CD4-positive, alpha-beta T cell treated with Interleukin-21 for 1 hour (primary cell): ENCODE measurements at places on chromosomes 7 and 10.

DNA sequence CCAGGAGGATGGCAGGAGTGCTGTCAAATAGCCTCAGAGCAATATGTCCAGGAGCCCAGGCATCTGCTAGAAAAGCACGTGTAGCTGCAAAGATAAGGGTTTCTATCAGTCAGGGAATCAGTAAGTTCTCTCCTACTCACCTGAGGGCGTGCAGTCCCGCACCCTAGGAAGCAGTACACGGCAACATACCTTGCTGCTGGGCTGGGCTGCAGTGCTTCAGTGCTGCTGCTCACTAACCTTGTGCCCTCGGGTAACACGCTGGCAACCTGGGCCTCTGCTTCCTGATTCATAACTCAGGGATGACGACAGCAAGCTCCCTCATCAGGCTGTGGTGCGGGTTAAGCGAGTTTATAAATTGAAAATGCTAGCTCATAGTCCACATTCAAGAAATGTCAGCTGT is 29.5 kb upstream of the CCNY start:
- DNase-seq, result no peak

DNA sequence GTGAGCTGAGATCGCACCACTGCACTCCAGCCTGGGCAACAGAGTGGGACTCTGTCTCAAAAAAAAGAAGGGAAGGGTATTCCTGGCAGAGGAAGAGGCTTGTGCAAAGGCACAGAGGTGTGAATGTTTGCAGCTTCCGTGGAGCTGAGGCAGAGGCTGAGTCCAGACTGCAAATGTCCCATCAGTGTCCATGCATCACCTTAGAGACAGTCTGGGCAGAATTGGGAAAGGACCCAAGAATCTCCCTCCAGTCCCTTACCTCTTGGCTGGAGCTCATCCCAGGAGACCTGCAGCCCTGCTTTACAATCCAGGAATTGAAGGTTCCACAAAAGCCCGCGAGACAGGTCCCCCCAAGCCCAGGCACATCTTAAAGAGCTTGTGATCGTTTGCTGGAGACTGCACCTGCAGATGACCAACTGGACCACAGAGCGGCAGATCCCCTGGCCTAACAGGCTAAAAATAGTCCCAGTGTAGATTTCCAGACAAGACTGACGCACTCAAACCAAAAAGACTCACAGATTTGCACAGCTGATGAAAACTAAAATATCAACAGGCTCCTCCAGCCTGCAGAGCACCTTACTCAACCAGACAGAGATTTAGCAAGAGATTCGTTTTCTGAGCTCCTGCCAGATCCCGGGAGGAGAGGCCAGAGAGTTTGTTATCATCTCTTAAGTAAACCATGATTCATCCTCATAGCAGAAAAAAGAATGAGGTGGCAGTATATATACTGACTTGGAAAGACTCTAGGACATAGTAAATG is 22.9 kb upstream of the NANOS1 start:
- DNase-seq, result no peak

DNA sequence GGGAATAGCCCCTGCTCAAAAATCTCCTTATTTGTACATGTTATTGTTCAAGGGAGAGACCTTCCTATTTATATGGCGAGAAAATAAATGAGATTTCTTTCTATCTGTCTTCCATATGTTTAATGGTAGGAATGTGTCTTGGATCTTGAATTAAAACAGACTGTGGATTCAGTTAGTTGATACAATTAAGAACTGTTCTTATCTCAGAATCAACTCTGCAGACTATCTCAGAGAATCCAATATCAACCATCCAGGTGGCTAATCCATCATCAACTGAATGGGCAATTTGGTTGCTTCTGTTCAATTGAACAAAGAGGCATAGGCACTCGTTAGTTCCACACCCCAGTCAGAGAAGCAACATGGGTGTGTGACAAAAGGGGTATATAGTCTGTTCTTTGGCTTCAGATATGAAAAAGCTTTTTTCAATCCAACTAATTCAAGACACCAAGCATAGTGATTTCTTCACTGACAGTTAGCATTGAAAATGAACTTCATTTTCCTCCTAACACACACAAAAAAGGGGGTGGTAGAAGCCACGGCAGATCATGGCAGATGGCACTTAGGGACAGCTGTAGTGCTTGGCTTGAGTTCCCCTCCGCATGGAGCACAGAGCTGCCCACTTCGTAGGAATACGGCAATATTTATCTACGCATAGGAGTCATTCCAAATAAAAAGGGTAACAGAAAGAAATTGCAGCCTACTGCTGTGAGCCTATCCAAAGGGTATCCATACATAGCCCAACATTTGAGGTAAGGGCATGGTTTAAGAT is 135.9 kb downstream of the KIAA1217 start:
- no peak for DNase-seq

DNA sequence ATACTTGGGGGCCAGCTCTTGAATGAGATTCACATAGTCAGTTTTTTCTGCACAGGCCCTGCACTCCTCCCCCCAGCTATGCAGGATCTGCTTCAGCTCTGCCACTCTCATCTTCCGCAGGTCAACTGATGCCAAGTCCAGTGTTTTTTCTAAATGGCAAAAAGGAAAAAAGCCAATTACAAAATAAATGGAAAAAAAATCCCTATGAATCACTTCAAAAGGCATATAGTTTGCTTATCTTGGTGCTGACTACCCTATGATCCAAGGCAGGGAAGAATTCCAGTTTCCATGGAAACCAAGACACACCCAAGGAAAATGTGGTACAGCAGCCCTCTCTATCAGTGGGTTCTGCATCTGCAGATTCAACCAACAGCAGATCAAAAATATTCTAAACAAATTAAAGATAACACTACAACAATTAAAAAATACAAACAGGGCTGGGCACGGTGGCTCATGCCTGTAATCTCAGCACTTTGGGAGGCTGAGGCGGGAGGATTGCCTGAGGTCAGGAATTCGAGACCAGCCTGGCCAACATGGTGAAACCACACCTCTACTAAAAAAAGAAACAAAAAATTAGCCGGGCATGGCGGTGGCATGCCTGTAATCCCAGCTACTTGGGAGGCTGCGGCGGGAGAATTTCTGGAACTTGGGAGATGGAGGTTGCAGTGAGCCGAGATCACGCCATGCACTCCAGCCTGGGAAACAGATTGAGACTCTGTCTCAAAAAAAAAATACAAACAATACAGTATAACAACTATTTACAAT is 17.6 kb downstream of the CDNF start:
- no peak for DNase-seq

DNA sequence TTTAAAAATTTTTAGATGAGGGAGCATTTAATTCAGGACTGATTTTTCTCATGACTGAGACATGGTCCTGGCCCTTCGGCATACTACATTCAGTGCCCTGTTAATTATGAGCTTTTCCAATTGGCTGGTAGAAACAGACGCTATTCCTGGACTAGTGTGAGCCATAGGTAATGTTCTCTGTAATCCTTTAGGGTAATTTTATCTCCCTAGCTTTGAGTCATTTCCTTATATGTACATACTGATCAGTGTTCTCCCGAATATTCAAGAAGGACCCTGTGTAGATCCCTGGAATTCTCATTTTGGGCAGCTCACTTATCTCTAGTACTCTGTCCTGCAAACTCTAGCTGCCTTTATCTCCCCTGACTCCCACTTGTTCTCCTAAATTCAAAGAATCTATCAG is 92.6 kb upstream of the NPY start:
- DNase-seq, result no peak

- DNase-seq, result no peak
These were observed 55.4 kb upstream of the TRIM8 start for GRCh38 chr10:102588875-102589274.

GRCh38 chr7:157771-158625 is 34.4 kb upstream of the FAM20C start:
- DNase-seq, result no peak

- no peak for DNase-seq
These were observed 51.9 kb downstream of the ZNF365 start for GRCh38 chr10:62426086-62426485.

- DNase-seq, result no peak
These were observed 112.5 kb downstream of the EGFR start for GRCh38 chr7:55131142-55131929.

DNA sequence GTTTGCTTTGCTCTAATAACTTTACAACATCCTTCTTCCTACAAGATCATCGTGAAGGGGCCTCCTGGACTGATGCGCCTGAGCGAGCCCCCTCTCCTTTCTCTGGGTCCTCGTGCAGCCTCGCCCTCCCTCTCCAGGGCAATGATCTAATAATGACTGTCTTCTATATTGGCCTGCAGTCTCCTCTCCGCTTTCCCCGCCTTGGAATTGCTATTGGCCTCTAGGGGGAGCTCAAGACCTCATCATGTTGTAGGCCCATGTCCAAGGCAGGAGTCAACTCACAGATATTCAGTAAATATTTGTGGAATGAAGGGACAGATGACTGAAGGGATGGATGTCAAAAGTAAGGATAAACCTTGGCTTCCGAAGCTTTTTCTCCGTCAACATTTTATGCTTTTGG is 1180.3 kb downstream of the TYW1 start:
- no peak for DNase-seq
